ENCODE measurements at places on chromosomes 6 and 20. TPM values are rescaled to one million over a fixed set of nuclear protein-coding genes. Genes with fewer than 3 reads are reported as not detected.

SLC17A3 gene
- 1.00 TPM for total RNA-seq

COL9A3 gene
- 0.36 TPM for total RNA-seq

RAET1E gene
- 3.2 TPM for total RNA-seq

MLIP gene
- total RNA-seq = not detected

TPD52L1 gene
- total RNA-seq = 52.4 TPM

Data from A549 treated with DMSO at 1 μM for 4 hours (cell line).